Keratinocyte (primary cell): ENCODE measurements at places on chromosomes 1 and 21. TPM values are rescaled to one million over a fixed set of nuclear protein-coding genes. Genes with fewer than 3 reads are reported as not detected.
A peak's percentile ranks its signal among the peaks of the same experiment; 100 is the strongest.

DNA sequence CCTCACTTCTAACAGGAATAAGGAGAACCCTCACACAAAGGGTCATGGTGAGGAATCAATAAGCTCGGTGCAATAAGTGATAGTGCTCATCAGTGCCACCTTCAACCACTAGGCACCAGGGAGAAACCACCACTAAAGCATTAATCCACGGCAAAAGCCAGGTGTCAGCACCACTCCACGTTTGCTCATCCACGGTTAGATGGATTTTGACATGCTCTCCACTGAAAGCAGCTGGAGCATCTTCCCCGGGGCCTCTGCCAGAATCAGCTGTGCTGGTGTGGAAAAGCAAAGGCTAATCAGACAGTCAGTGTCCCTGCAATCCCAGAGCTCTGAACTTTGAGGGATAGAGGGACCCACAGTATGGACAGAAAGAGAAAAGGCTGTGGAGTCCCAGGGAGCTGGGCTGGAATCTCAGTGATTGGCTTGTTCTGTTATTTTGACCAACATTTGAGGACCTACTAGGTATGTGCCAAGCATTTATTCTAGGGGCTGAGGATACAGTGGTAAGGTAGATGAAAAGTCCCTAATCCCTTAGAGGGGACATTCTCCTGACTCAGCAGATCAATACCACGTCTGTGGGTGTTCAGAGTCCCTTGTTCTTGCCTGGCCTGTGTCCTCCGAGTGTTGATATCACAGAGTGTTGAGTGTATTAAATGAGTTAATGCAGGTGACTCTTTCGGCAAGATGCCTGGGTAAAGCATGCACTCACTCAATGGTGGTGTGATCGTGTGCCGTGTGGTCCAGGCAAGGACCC lies 41.3 kb downstream of the FHAD1 start:
- DNase-seq: no peak

- DNase-seq: no peak
These were observed 18.1 kb downstream of the SAMSN1 start for GRCh38 chr21:14527696-14528652.

DNA sequence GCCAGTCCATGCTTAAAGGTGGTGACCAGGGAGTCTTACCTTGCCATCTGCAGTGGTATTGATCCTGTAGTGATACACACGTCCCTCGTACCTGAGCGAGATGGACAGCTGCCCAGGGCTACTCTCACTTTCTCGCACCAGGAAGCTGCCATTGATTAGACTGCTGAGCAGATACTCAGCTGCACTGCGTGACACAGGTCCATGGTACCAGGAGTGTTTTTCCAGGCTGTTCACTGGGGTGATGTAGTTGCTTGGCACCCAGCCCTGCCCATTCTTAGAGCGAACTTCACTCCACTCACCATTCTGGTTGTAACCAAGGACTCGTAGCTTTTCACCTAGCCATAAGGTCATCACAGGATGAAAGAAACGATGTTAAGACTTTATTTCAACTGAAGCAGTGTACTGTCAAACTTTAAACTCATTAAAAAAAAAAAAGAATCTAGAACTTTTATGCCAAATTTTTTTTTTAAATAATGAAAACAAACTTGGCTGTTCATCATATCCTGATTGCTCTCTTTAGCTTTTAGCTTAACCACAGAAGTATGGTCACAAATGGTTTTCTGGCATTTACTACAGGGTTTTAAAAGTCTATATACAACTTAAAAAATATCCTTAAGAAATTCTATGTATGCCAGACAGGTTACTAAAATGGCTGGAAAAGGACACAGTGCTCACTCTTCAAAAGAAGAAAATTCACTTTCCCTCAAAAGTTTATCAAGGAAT lies 44.6 kb downstream of the TOR3A start:
- no peak for DNase-seq

DNA sequence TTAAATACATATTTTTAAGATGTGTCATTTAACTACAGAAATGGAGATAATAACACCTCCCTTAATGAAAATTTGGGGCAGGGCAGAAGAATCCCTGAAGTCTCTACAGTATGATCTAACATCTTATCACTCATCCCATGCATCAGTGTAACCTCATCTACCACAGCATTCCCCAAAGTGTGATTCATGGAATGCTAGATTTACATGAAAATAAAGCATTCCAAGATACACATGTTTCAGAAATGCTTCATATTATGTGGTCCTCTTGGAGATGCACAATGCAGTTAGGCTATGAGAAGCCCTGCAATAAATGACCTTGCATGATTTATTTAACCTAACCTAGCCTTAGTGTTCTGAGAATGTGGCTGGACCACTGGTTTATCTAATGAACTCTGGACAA lies 166.9 kb upstream of the SYT6 start:
- peak; percentile 68 for DNase-seq

GRCh38 chr1:159066108-159066507 lies 10.5 kb downstream of the AIM2 start:
- no peak for DNase-seq

- no peak for DNase-seq
These were observed 50.4 kb downstream of the GLIS1 start for GRCh38 chr1:53688381-53689102.

DNA sequence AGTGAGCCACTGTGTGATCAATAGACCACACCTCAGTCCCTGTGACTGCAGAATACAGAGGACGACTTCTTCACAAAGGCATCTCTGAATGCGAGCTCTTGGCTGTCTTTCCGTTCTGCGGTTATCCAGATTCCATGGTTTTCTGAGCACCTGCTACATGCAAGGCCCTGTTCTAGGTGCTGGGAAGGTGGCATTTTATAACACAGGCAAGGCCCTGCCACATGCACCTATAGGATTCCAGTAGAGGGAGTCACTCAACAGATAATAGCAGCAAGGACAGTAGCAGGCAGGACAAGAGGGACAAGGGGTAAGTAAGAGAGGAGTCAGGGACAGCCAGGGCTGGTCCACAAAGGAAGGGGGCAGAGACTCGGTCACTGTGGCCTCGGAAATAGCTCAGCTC lies 9.0 kb downstream of the URB1 start:
- no peak for DNase-seq

- DNase-seq: no peak
These were observed 116.5 kb downstream of the DSCAM start for GRCh38 chr21:40730426-40730800.

DNA sequence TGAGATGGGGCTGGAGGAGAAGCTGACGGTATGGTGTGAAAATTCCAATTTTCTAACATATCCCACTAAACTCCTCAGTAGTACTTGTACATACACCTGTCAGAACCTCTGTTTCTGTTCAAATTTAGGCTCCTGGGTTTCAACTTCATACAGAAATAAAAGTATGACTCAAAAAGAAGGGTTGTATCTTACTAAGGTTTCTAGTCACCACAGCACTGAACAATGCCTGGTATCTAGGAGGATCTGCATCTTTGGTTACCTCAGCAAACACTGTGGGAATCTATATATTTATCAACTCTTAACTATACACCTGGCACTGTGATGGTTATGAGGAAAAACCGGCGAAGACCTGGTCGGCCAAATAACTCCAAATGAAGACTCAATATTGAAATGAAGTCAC lies 13.8 kb downstream of the RBM34 start:
- no peak for DNase-seq

- no peak for DNase-seq
These were observed 76.5 kb upstream of the USH2A start for GRCh38 chr1:216499581-216500272.

DNA sequence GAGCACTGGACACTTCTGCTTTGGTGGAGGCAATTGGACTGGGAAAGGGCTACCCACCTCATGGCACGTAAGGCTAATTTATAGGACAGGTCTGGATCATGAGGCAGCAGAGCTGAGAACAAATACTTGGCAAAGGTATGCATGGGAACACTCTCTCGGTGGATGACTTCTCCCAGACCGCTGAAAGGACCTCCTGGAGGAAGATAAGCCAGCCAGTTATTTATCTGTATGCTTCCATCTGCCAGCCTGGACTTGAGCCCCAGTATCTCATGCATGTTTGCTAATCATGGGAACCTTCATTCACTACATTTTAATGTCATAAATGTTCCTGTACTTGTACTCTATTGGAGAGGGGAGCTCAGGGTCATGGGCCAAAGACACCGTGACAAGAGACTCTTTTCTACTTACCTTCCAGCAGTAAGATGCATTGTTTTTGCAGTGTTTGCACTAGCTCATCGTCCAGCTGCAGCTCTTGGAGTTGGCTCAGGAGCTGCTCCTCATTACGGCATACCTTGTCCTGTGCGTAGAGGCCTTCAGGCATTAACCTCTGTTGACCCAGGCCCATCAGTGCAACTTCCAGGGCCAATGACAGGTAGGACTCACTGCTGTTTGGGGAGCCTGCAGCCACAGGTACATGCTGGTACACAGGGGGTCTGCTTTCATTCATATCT lies 23.7 kb downstream of the UROD start:
- no peak for DNase-seq

GRCh38 chr1:224707843-224708725 lies 92.0 kb downstream of the CNIH3 start:
- no peak for DNase-seq

- no peak for DNase-seq
These were observed 492.0 kb upstream of the USP24 start for GRCh38 chr1:55707196-55707595.

DNA sequence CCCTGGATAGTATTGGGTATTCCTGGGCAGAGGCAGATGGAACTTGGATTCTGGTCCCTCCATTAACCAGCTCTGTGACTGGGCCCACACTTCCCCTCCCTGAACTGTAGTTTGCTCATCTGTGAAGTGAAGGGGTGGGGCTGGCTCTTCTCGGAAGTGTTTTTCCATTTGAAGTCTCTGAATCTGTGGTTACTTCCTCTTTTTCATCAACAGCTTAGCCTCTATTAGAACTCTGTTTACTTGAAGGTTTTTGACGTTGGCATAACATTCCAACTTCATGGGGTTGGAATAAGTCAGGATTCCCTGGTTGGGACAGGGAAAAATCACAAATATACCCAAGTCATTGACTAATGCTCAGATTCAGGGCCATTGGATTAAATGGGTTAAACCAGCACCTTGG lies 3.6 kb downstream of the KIAA0040 start:
- no peak for DNase-seq

DNA sequence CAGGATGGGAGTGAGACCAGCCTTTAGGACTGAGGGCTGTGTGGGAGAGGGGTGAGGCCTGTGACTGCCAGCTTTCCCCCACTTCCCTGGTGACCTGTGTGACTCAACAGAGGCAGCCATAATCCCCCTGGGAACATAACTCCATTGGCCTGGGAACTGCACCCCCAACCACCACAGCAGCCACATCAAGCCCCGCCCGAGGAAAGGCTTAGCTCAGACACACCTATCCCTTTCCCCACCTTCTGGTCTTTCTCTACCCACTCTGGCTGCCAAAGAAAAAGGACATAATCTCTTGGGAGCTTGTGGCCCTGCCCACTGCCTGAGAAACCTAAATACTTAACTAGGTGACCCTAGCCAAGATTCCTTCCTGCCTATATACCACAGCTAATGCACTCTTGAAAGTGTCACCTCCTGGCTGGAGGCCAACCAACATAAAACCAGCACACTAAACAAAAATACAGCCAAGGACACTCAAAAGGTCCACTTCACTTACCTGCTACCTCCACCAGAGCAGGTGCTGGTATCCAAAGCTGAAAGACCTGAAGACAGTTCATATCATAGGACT lies 406.6 kb upstream of the CAMK1G start:
- no peak for DNase-seq

DNA sequence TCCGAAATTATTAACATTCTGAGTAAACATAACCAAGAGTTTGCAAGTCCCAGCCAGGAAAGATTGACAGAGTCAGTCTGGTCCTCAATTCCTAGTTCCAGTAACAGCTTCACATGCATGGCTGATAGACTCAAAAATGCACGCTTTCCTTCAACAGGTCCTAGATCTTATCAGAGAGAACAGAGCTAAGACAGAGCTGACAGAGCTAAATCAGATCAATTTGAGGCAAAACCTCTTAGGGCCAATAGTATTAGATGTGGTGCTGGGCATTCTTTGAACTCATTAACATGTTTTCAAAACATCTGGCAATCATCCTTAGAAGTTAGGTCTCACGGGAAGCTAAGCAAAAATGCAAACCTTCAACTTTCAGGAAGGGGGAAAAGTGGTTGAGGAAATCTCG lies 114.0 kb downstream of the GREM2 start:
- DNase-seq: no peak

GRCh38 chr21:18411565-18411964 lies 8.0 kb upstream of the TMPRSS15 start:
- no peak for DNase-seq

- no peak for DNase-seq
These were observed 44.9 kb downstream of the MAP3K21 start for GRCh38 chr1:233372218-233373120.

- DNase-seq: no peak
These were observed 22.2 kb upstream of the SPATA6 start for GRCh38 chr1:48493970-48494769.

GRCh38 chr1:231404318-231404717 lies 17.8 kb downstream of the EGLN1 start:
- no peak for DNase-seq

DNA sequence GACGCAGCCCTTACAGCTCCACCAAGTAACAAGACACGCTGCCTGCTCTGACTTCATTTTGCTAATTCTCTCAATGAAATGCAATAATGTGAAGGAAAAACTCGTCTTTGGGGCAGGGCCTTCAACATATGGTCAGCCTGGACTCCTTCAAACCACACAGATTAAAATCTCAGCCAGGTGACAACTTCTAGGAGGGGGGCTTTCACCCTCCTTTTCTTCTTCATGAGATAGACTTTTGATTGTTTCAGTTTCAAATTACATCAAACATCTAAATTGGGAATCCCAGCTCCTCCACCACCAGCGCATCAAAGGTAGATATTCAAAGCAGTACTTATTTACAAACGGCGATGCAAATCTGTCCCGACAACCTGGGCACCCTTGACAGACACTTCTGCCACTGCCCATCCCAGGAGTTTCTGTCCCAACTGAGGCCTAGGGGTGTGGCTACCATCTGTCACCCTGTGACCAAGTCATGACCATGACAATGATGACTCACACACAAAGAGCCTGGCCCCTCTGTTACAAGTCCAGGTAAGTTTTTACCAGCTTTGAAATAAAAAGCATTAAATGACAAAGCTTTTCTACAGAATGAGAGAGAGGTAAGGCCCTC lies 29.7 kb downstream of the SSBP3 start:
- DNase-seq: no peak

- DNase-seq: no peak
These were observed 797.3 kb downstream of the PLA2G4A start for GRCh38 chr1:187626056-187626455.

- no peak for DNase-seq
These were observed 2.1 kb upstream of the KNCN start for GRCh38 chr1:46553506-46553905.

- DNase-seq: no peak
These were observed 33.4 kb downstream of the DOCK7 start for GRCh38 chr1:62654744-62655143.

- DNase-seq: no peak
These were observed 407.0 kb downstream of the PTPRU start for GRCh38 chr1:29643281-29643680.

- DNase-seq: peak; percentile 88
These were observed 2.9 kb downstream of the CRYZ start for GRCh38 chr1:74729741-74730478.

GRCh38 chr1:217133958-217134856 lies 411.0 kb upstream of the ESRRG start:
- DNase-seq: no peak

GRCh38 chr1:157410457-157410856 lies 141.9 kb downstream of the FCRL5 start:
- DNase-seq: no peak

The FMN2 gene
- not detected in 3 replicates for polyA plus RNA-seq

The FCER1A gene
- not detected in 3 replicates for polyA plus RNA-seq

The SIM2 gene
- polyA plus RNA-seq: 0.03 to 0.05 TPM in 2 of 3 replicates, not detected in the other

The TDRD5 gene
- polyA plus RNA-seq: 0.04 TPM in 1 of 3 replicates, not detected in the others

The CYP4X1 gene
- polyA plus RNA-seq: 0.93 to 1.2 TPM (median 1.00 TPM) in 3 replicates

The STUM gene
- 0.01 TPM in 1 of 3 replicates, not detected in the others for polyA plus RNA-seq

The ADAMTS5 gene
- 0.01 to 0.03 TPM in 2 of 3 replicates, not detected in the other for polyA plus RNA-seq

The RSPH1 gene
- 0.50 to 0.84 TPM (median 0.50 TPM) in 3 replicates for polyA plus RNA-seq
